Colonic mucosa (tissue), 4 donors: ENCODE measurements at places on chromosomes 1 and 21.
A peak's percentile ranks its signal among the peaks of the same experiment; 100 is the strongest.

- no peak for DNase-seq
Observed at GRCh38 chr1:37767488-37767887, 2.6 kb upstream of the EPHA10 start.

- DNase-seq = no peak
Observed at GRCh38 chr1:86750530-86750929, 46.2 kb downstream of the SH3GLB1 start.

DNA sequence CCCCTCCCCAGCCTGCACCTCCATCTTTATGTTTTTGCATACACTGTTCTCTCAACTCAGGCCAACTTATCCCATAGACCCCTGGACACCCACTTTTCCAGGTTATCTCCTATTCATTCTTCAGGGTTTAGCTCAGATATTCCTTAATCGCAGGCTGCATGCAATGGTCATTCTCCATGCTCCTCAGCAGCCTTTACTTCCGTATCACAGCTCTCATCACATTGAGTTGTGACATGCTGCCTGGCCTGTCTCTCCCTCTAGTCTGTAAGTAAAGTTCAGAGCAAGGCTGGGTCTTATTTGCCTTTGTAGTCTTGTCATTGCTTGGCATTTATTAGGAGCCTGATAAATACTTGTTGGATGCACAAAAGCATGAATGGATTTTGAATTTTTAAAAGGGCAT is 6.9 kb downstream of the DNAJC6 start:
- no peak for DNase-seq

GRCh38 chr1:3116560-3116959 is 47.6 kb downstream of the PRDM16 start:
- no peak for DNase-seq

GRCh38 chr1:92484472-92485380 is 2.0 kb downstream of the GFI1 start:
- peak; percentile 47 for DNase-seq

DNA sequence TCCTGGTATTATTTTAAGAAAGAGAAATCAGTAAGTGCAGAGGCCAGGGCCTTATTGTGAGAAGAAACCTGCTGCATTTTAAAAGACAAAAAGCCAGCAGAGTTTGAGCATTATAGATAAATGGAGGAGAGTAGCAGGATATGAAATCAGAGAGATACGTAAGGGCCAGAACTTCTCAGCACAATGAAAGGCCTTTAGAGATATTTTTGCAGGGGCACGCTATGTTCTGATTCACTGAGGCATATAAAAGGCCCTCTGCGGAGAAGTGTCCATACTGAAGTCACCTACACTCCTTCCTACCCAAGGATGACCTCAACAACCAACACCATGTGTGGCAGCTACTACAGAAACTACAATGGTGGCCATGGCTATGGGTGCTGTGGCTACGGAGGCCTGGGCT is at the start of gene KRTAP6-3:
Gene KRTAP6-3 (plus strand): TSS at position 301 of the 400 bp plus-strand sequence. CDS start 6 bp downstream, at position 307.
- no peak for DNase-seq

DNA sequence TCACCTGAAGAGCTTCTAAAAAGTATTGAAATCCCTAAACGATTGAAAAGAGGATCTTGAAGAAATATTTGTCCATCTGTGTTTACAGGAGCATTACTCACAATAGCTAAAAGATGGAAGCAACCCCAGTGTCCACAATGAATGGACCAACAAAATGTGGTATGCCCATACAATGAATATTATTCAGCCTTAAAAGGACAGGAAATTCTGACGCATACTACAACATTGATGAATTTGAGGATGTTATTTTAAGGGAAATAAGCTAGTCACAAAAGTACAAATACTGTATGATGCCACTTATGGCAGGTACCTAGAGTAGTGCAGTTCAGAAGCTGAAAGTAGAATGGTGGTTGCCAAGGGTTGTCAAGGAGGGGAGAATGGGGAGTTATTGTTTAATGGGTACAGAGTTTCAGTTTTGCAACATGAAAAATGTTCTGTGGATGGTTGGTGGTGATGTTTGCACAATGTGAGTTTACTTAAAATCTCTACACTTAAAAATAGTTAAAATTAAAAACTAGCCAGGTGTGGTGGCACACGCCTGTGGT is 37.1 kb upstream of the GADD45A start:
- DNase-seq = no peak

- no peak for DNase-seq
Observed at GRCh38 chr21:36323032-36323431, 3.0 kb downstream of the MORC3 start.

DNA sequence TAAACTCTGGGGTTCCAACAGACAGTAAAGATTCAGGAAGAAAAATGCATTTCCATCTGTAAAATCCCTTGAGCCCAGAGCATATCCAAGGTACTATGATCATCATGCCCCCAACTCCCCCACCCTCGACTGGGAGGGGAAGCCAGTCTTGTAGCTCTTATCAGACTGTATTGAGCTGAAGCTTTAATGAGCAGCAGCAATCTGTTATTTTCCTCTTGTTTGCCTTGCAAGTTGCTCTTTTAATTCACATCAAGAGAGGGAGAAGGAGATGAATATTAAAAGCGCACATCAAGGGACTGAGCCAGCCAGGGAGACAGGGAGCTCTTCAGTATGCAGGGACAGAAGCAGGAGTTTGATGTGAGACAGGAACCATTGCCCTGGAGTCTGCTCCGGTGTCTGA is 52.5 kb upstream of the KCNA3 start:
- no peak for DNase-seq

- DNase-seq = no peak
Observed at GRCh38 chr1:78155121-78155520, 109.4 kb downstream of the GIPC2 start.

- DNase-seq = no peak
Observed at GRCh38 chr1:47830641-47831333, 166.4 kb downstream of the TRABD2B start.

GRCh38 chr1:243253926-243254232 is 1.2 kb downstream of the CEP170 start:
- DNase-seq = no peak

DNA sequence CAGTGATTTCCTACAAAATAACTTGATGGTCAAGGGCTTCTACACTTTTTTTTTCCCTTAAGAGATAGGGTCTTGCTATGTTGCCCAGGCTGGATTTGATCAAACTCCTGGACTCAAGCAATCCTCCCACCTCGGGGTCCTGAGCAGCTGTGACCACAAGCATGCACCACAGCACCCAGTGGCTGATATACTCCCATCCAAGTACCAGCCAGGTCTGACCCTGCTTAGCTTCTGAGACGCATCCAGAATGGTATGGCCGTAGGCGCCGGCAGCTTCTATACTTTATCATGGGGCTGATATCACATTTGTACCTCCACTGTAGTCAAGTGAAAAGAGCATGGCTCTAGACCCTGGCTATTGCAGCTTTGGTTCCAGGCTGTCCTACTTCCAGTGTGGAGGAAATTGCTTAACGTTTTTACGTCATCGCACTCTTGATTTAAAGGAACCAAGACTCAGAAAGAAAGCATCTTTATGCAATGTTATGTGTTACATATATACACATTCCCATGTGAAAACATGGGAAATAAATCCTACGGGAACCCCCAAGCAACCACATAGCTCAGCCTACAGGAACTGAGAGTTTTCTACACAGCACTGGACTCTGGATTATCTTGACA is 39.5 kb downstream of the PDPN start:
- DNase-seq = no peak

GRCh38 chr1:30715216-30715615 is 8.2 kb downstream of the MATN1 start:
- DNase-seq = peak; percentile 35

DNA sequence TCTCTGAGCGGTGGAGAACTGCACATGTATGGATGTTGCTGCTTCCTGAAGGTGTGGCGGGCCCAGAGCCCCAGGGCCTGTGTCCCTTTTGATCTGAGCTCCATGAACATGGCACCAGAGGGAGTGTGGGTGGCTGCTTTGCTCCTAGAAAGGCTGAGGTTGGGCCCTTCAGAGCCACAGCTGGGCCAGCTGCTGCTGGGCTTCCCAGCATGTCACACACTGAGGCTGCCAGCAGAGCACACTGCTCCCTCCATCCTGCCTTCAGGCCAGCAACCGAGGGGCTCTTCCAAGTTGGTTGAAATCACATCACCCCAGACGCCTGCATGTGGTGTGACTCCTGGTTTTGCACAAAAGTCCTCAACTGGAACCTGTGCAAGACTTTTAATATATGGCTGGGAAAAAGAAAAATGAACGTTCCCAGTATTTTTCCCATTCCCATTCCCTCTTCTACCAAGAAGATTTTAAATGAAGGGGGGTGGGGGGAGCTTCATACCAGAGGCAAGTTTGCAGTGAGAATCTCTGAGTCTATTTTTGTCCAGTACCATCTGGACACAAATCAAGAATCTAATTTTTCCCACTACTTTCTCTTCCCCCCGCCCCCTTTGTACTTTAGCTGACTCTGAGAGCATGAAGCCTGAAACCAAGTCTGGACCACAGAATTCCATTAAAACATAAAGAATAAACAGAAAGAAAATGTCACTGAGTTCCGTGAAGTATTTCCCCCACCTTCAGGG is 26.2 kb upstream of the NGF start:
- DNase-seq = no peak

- DNase-seq = peak; percentile 53
Observed at GRCh38 chr1:1306661-1307260, 969 bp downstream of the ACAP3 start.

DNA sequence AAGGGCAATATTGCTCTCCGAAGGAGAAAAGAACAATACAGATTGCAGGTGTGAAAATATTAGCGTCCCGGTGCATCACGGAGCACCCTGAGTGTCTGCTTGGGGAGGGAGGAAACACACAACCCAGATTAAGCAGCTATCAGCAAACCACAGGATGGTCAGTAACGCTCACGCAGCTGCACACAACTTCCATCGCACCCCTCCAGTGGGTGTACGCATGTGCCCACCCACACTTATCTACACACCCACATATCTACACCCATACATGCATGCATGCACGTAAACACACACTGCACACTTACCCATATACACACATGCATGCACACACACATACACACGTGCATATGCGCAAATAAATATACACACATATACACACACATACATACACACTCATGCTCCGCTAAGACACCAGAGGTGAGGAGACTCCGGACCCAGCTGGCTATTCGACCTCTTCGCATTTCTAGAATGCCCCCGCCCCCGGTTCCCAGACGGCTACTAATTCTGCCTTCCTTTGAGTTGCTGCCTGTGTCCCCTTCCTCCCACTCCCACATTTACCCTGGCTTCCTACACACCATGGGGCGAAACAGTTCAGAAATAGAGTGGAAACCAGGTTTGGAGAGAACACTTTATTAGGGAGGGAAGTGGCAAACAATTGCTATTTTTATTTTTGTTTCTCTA is 26.2 kb downstream of the ITPKB start:
- no peak for DNase-seq

DNA sequence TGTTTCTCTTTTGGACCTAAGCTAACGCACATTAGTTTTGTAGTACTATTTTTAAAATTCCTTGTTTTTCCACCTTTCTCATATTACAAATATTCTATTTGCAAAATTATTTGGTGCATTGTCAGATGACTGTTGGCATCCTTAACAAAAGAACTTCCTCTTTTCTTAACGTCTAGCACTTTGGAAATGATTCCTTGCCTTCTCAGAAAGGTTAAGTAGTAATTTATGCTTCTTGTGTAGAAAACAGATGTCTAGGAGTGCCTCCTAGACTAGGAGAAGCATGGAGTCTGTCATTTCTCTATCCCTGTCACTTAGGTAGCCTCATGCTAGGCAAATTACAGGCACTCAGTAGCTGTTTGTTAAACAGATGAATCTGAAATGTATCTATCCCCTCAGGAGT is 64.4 kb downstream of the HSPA13 start:
- DNase-seq = no peak

DNA sequence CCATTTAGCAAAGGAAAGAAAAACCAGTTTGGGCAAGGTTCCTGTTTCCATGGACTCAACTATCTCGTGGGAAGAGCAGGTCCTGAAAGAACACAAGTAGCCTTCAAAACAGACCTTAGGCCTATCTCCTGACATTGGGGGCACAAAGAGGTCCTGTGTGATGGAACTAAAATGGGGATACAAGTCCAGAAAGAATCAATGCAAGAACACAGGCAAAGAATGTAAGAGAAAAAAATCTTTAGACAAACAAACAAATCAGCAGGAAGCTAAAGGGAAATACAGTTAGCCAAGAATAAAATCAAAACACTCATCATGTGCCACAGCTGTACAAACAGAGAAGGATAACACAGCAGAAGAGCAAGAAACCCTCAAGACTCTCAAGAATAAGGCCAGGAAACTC is 28.2 kb downstream of the SLC30A10 start:
- DNase-seq = no peak

DNA sequence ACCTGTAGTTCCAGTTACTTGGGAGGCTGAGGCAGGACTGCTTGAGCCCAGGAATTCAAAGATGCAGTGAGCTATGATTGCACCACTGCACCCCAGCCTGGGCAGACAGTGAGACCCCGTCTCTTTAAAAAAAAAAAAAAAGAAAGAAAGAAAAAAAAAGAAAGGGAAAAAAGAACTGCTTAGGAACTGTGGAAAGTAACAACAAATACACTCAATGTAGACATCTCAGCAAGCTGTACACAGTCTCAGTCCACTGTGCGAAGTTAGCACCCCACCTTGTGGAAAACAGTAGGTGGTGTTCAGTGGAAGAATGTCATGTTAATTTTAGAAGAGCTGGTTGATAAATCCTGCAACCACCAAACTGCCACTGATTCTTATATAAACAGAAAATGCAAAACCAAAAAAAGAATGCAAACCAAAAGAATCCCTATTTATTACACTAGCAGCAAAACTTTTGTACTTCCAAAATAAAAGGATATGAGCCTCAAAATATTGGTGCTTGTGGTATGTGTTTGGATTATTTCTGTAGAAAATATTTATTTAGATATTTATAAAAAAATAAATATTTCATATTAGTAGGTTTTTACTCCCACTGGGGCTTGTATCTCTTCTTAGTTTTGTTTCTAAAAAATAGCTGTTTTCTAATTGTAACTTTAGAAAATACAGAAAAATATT is 31.1 kb downstream of the ALG14 start:
- DNase-seq = peak; percentile 66

- no peak for DNase-seq
Observed at GRCh38 chr21:45439901-45440461, 35.0 kb downstream of the COL18A1 start.

GRCh38 chr1:167482184-167482583 is 36.1 kb downstream of the CD247 start:
- no peak for DNase-seq

GRCh38 chr1:207987164-207987563 is 76.2 kb upstream of the CD34 start:
- no peak for DNase-seq

DNA sequence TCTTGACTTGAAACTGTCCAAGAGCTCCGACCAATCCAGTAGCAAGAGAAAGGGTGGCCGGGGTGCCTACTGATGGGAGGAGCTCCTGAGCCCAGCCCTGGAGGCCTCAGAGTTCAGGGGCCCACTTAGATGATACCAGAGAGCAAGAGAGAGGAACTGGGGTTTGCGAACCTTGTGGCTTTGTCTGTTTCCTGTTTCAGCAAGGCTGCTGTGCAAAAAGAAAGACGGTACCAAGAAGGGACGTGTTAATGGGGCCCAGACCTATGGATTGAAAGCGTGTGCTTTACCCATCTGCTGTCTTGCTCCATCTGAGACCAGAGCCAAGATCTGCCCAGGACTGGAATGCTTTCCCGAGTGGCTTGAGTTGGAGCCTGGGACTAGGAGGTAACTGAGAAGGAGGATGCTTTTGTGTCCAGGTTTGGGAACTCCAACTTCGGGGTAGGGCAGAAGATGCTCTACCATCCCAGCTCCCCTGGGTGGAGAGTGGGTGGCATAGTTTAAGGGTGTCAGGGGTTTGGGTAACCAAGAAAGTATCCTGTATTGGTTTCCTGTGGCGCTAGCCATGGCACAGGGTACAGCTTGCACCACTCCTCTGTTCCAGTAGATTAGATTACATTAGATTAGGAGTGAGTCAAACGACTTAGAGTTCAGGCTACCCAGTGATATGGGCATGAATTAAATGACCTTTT is at the start of gene TRAF3IP3:
Gene TRAF3IP3 (plus strand): TSS at position 128 of the 689 bp plus-strand sequence. CDS start 3,987 bp downstream, outside the sequence.
- peak; percentile 50 for DNase-seq
